ENCODE measurements at places on chromosomes 16 and 17.

DNA sequence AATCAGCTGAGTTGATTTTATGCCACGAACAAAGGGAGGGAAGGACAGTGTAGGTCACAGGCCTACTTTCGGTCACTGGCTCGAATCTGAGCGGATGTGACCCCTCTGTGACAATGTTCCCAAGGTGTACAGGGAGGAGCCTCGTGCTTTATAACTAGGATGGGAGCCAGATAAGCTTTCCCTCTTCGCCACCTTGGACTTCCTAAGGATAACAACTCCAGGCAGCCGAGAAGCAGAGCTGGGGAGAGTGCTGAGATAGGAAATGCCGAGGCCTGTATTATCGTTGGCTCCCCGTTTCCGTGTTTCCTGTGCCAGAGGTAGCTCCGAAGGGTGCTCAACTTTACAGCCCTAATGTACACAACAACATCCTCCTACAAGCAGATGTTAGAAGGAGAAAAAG, 217.8 kb upstream of the IRX3 start:
- DNase-seq: no peak

- DNase-seq: no peak
Measured at GRCh38 chr16:11218604-11218962, 37.4 kb downstream of the SOCS1 start.

- DNase-seq: no peak
Measured at GRCh38 chr17:55224746-55225145, 40.0 kb upstream of the HLF start.

GRCh38 chr17:33486135-33486885, 193.2 kb upstream of the ASIC2 start:
- no peak for DNase-seq

DNA sequence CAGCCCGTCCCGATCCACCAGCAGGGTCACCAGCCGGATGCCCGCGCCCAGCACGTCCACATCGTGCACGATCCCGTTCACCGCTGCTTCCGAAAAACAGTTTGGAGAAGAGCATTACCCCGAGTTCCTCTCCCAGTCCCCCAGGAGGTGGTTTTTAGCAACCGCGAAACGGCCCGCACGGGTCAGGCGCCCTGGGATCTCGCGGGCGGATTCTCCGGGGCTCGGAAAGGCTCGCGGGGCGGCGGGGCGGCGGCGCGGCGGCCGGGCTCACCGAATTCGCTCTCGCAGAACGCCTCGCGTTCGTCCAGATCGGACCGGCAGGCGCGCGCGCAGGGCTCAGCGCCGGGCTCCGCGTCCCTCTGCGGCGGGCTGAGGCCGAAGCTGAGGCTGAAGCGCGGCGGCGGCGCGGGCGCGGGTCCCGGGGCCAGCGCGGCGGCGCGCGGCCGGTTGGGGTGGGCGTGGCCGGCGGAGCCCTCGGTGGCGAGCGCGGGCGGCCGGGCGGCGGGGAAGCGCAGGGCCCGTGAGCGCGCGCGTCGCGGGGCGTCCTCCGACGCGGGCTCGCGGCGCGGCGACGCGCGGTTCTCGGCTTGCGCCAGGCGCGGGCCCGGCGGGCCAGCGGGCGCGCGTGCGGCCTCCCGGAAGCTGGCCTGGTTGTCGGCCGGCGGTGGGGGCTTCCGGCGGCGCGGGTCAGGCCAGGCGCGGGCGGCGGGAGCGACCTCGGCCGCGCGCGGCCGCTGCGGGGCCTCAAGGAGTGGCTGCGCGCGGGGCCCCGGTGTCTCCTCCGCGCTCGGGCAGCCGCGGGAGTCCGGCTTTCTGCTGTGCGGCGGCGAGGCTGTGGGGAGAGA, 2.9 kb downstream of the C17orf58 start:
- DNase-seq: no peak

GRCh38 chr16:30060836-30061554, 4.6 kb upstream of the ALDOA start:
- DNase-seq: no peak

DNA sequence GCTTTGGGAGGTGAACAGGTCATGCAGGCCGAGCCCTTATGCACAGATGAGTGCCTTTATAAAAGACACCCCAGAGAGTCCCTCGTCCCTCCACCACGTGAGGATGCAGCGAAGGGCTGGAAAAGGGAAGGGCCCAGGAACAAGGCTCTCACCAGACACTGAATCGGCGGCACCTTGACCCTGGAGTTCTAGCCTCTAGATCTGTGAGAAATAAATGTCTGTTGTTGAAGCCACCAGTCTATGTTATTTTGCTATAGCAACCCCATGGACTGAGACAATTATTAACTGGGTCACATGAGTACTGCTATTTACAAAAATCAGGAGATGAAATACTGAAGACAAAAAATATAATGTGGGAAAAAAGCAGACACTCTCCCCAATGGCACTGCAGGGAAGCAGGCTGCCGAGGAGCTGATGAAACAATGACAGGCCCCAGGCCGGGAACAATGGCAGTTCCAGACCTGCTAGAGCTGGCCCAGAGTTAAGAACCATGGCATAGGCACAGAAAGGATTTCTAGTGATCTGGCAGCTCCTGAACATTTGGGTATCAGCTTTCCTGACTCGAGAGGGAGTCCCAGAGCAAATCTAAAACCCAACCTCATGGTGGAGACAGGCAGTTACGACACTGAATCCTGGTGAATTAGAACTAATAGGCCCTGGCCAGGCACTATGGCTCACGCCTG, 17.8 kb upstream of the GGA2 start:
- DNase-seq: no peak

Measured in GM12864 (cell line).